ENCODE measurements at places on chromosomes 16 and 17.
A peak's percentile ranks its signal among the peaks of the same experiment; 100 is the strongest.

- DNase-seq: no peak
Observed at GRCh38 chr17:83110735-83111134, 31.3 kb downstream of the METRNL start.

- DNase-seq: peak; percentile 79
Observed at GRCh38 chr17:60601447-60602384, 1.7 kb downstream of the PPM1D start.

DNA sequence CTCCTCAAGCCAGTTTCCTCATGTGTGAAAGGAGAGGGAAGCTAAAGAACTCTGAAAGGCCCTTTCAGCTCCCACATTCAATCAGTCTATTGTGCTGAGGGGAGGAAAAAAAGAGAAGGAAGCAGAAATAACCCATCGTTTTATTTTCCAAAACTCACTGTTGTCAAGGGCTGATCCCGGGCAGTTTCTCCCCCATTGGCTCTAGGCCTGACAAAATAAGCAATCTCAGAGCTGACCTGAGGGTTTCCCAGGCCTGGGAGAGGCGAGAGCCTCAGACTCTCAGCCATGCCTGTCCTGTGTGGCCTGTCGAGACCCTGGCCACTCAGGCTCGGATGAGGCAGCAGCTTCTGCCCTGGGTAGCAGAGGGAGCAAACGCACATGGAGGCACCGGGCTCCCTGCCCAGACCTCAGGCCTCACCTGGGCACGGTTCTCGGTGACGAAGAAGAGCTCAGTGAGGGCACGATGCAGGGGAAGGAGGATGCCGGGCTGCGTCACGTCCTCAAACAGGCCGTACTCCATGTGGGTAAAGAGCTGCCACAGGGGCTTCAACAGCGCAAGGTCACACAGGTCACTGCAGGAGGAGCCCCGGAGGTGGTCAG, 45.0 kb upstream of the ATP2A3 start:
- no peak for DNase-seq

DNA sequence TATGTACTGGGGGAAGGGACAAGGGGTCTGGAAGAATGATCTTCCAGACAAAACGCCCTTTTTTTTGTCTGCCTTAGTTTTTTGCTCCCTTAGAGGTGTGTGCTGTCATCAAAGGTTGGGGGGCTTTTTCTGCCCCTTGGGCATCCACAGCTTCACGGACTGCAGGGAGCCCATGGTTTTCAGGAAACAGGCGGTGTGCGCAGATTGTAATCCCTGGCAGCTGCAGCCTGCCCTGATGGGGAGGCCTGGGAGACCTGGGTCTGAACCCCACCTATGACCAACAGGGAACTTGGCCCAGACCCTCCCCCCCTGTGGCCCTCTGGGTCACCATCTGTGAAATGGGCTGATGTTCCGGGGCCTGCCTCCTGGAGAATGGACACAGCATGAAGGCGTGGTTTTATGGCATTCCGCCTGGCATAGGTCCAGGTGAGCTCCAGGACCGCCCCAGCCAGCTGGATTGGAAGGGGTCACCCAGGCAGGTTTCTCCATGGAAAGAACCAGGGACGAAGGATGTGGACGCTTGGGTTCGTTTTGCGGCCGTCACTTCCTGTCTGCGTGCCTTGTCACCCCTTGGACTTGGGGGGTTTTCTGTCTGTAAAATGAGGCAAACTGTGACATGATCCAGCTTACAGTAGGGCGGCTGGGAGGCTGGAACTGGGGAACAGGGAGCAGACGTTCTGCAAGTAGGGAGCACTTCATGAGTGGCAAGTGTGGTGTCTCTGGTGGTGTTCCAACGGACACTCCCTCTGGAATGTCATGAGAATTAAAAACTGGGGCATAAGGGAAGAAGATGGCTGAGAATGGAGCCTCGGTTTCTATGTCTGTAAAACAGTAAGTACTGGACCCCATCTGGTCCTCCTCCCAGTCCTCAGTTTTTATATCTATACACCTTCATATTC, 1.5 kb downstream of the CPNE2 start:
- DNase-seq: no peak

DNA sequence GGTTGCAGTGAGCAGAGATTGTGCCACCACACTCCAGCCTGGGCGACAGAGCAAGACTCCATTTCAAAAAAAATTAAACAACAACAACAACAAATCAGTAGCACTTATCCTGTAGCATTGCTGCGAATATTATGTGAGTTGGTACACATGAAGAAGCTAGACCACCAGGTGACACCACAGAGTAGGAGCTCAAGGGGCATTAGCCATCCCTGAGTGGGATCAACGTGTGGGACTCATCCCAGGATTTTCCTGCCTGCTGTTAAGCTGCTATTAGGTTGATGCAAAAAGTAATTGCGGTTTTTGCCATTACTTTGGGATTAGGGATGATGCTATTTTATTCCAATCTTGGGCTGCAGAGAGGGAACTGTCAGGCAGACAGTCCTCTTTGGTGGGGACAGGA, 47.2 kb downstream of the OTOA start:
- DNase-seq: no peak

DNA sequence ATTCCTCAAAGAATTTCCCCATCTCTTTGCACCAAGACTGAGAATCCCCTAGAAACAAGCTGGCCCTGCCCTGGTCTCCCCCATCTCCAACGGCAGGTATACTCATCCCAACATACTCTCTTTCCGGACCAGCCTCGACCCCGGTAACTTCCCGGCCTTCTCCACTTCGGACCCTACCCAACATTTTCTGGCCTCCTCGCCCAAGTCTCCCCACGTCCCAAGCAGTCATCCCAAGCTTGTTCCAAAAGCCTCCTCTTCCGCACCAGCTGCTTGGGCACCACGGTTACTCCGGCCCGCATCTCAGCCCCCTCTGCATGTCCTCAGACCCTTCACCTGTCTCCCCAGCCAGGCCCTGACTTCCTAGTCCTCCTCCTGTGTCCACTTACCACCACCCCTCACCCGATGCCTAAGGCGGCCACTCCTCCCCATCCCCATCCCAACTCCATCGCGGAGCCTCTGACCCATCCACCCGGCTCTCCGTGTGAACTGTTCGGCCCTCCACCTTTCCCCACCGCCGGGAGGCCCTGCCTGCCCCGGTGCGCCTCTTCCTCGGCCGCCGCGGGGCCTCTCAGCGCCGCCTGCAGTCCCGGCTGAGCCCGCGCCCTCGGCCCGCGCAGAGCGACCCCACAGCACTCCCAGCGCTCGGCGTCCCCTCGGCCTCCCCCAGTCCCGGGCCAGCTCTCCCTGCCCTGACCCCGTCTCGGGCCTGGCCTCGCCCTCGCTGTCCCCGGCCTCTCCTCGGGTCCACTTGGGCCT, 994 bp downstream of the PITPNA start:
- no peak for DNase-seq

DNA sequence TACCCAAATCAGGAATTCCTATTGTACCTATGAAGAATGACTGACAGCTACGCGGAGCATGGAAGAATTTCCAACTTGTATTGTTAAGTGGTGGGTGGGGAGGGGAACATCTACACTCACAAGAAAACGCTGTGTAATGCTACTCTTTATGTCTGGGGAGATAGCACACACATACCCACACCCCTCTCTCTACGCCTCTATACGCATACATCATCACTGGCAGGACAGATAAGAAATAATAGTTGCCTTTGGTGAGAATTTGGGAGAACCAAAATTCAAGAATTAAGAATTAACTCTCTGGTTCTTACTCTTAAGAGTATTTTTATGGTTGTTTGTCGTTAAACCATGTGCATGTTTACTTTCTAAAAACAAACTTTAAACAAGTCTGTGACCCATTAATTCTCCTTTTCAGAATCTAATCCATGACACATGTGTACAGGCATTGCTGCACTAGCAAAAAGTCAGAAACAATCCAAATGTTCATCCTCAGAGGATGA, 33.9 kb downstream of the CREBBP start:
- DNase-seq: no peak
